ENCODE measurements at places on chromosomes 11 and 22.
A peak's percentile ranks its signal among the peaks of the same experiment; 100 is the strongest.

GRCh38 chr11:103806130-103806895, 230.1 kb upstream of the DDI1 start:
- no peak for DNase-seq

GRCh38 chr22:22199634-22200033, 45.0 kb upstream of the VPREB1 start:
- no peak for DNase-seq

DNA sequence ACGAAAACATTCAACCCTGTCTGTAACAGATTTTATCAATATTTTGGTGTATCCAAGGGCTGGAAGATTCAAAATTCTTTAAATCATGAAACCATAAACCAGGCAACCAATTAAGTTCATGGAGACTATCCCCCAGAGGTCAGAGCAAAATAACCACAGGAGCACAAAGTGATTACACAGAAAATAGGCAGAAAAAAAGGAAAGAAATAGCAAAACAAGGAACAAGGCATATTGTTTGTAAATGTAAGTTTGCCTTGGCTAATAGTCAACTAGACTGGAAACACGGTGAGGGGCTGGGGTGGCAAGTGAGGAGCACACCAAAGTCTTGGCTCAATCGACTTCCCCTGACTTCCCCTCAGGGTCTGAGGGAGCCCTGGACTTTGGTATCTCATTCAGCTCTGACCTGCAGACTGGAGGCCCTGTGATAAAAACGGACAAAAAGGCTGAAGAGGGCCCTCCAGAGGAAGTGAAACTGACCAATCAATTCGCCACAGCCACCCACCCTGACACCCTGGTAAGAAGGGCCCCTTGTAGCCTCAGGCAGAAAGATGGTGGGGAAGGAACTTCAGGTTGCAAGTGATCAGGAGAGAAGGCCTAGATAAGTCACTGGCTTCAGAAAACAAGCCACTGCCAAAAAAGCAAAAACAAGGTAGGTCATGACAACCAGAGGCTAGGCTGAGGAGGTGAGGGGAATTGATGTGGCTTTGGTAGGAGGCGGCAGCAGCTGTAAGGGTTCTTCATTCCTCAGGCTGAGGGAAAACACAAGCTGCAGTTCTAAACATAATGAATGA, 1.8 kb downstream of the SIK3 start:
- DNase-seq, result peak; percentile 59

- DNase-seq, result no peak
Measured at GRCh38 chr11:124754309-124754708, 2.3 kb upstream of the VSIG2 start.

- DNase-seq, result no peak
Measured at GRCh38 chr11:121412000-121412587, 40.0 kb upstream of the SORL1 start.

GRCh38 chr11:112274007-112274783, 13.5 kb upstream of the PLET1 start:
- no peak for DNase-seq

Measured in NCI-H526 (cell line).